ENCODE measurements at places on chromosomes 3 and 15.

GRCh38 chr3:42712688-42713372, 10.2 kb upstream of the HHATL start:
- DNase-seq, result no peak

DNA sequence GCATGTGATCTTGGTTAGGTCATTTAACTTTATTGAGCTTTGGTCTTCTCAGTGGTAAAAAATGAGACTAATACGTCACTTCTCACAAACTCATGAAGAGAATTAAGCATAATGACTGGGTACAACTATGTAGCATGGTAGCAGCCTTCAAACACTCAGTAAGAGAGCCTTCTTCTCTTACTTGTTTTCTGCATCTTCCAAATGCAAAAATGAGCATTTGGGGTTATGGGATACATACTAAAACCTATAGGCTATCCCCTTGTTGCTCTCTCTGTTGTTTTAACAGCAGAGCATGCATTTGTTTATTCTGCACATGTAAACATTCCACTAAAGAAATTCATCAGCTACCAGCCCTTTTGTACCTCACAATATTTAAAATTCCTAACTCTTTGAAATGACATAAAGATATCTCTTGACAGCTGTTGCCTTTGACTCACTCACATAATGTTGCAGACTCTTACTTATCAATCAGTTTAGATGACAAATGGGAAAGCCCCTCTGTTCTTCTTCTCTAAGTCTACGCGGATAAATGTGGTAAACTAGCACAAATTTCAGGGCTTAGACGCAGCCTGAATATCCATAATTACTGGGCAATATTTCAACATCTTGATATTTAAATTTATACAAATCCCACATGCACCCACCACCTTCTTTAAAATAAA, 327.3 kb upstream of the SATB1 start:
- DNase-seq, result no peak

GRCh38 chr15:40006646-40007045, 32.3 kb downstream of the SRP14 start:
- no peak for DNase-seq

DNA sequence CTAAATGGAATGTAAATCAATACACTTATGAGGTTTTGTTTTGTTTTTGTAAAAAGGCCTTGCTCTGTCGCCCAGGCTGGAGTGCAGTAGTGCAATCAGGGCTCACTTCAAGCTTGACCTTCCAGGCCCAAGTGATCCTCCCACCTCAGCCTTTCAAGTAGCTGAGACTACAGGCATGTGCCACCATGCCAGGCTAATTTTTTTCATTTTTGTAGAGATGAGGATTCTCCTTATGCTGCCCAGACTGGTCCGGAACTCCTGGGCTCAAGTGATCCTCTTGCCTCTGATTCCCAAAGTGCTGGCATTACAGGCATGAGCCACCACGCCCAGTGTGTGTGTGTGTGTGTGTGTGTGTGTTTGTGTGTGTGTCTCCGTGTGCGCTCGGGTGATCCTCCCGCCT, 1.3 kb upstream of the TRIP4 start:
- no peak for DNase-seq

DNA sequence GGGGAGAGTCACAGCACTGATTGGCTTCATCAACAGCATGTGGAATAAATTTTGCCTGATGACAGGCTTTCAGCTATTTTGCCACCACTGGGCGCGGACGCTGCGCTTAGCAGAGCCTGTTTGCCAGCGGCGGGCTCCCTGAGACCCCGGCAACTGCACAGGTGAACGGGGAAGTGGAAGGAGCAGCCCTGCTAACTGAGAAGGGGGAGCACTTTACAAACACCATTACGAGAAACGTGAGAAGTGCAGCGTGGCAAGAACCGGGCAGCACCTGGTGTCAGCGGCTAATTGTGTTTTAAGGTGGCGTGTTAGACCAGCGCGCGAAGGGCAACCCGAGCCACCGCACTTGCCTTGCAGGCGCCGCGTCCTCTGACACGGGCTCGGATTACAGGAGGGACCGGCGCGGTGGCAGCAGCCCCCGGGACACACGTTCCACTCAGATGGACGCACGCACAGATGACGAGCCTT, 307.8 kb upstream of the ARRDC4 start:
- peak; percentile 76 for DNase-seq

GRCh38 chr3:31450345-31450744, 82.4 kb upstream of the STT3B start:
- no peak for DNase-seq

DNA sequence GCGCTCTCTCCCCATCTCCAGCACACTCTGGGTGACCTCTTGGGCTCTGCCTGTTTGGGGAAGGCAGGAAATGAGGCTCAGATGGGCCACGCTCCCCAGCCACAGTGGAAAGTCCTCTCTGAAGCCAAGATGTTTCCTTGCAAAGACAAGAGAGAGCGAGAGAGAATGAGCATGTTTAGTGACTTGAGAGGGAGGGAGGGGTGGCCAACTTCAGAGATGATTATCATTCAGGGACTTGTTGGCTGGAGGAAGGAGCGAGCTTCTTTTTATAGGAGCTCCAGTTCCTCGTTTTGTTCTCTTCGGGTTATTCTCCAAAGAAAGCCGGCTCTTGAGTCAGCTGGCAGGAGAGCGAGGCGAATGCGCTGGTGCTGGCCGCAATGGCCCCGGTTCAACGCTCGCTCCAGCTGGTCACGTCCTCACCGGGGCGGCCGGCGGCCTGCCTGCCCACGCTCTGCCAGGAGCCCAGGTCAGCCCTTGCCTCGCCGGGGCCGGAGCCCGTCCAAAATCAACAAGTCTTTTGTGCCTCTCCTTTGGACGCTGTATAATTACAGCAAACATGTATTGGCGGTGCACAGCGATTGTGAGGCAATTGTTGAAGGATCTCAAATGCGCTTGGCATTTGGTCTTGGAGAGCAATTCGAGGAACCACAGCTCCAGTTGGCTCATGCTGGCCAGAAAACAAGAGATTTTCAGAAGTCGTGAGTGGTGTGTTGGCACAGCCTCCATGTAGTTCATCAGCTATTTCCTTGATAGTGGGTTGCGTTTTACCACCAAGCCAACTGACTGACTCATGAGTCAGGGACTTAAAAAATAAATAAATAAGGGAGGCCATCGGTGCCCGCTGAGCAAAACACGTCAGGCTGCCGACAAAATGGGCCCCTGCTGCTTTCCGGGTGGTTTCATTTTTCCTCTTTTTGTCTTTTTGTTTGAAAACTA, 288.6 kb downstream of the UACA start:
- DNase-seq, result no peak

GRCh38 chr3:155096303-155097008, 16.3 kb downstream of the MME start:
- DNase-seq, result no peak

GRCh38 chr3:36416599-36416998, 36.3 kb downstream of the STAC start:
- no peak for DNase-seq

- DNase-seq, result no peak
Measured at GRCh38 chr15:89303986-89304385, 30.6 kb downstream of the POLG start.

- no peak for DNase-seq
Measured at GRCh38 chr3:74624301-74624700, 9.8 kb upstream of the CNTN3 start.

- DNase-seq, result no peak
Measured at GRCh38 chr3:157029365-157029790, 130.6 kb downstream of the CCNL1 start.

GRCh38 chr15:69080295-69081248, 66.1 kb downstream of the NOX5 start:
- DNase-seq, result no peak

DNA sequence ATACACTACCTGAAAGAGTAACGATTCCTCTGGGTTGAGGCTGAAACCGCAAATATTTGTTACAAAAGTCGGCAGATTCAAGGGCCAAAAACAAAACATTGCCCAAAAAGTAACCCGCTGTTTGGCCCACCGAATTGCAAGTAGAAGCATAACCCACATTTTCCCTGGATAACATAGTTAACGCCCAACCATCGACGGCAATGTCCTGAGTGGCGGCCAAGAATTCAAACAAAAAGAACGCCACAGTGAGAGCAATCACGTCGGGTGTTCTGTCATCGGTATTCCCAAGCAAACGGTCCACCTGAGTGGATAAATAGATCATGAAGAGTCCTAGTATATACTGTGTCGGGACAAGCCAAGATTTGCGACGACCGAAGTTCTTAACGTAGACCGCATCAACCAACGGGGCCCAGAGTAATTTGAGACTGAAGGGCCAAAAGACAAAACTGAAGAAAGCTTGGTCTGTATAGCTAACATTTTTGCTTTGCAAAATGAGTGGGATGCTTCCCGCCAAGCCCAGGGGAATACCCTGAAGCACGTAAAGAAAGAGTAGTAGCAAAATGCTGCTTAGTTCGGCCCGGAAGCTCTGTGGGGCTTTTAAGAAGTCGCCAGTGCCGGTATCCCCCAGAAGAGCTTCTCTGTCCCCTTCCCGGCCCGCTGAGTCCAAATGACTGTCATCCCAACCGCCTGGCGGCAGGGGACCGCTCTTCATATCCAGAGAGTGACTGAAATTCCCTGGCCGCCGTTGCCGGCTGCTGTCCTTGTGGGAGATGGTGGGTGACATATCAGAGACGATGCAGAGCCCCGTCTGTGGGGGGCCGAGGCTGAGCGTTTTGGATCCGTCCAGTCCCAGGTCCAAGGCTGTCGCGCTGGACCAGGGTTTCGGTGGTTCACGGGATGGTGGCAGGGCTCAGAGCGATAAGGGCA, 750 bp downstream of the SLC33A1 start:
- peak; percentile 59 for DNase-seq

GRCh38 chr3:161355508-161355907, 15.8 kb downstream of the SPTSSB start:
- DNase-seq, result no peak

DNA sequence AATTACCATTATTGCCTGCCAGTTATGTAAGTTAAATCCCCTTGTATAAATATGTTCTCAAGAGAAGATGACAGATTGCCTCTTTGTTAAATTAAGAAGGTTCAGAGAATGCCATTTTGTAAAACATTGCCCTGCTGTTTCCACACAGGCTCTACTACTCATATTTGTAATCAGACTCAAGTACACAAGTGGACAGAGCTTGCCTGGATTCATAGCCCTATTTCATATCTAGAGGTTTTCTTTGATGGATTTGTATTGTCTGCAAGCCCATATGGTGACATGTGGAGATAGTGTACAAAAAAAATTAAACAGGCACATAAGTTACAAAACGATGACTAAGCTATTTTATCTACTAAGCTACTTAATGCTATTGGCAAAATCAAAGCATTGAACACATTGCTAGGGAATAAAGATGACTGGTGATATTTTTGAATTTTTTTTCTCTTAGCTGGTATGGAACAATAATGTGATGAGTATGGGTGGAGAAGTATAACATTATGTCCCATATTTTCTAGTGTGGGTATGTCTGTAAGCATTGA, 1286.6 kb upstream of the ALCAM start:
- no peak for DNase-seq

DNA sequence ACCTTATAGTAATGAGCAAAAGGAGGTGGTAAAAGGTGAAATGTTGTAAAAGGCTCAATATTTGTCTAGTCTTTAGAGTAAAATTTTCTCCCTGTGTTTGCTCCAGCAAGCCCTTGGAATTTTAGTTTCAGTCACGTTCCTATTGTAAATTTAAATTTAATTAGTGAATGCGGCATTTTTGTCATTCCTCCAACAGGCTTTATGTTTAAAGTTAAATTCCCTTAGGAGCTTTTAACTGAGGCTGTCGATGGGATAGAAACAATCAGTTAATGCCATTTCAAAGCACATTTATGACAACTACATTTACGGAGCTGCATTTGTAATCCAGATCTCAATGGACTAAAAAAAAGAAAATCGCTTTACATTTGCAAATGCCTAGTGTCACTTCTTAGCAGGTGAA, 868 bp upstream of the GADL1 start:
- no peak for DNase-seq

GRCh38 chr3:111315930-111316587, 225.9 kb upstream of the CD96 start:
- no peak for DNase-seq

GRCh38 chr3:10771486-10772270, 44.4 kb upstream of the SLC6A11 start:
- DNase-seq, result no peak

DNA sequence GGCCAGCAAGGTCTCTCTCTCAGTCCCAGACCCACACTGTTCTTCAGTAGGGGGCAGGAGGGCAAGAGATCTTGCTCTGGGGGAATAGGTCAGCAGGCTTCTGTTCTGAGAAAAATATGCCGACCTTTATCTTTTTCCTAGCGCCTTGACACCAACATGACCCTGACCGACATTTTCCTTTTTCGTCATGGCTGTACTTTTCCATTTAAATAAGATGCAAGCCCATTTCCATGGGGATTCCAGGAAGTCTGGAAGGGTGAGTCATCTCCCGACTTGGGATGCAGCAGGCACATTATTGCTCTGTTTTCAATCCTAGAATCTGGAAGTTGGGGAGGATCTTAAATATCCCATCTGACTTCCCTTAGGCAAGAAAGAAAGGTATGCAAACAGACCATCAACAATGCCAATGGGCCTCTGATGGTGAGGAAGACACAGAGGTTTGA, 261.5 kb upstream of the LRTM1 start:
- no peak for DNase-seq

DNA sequence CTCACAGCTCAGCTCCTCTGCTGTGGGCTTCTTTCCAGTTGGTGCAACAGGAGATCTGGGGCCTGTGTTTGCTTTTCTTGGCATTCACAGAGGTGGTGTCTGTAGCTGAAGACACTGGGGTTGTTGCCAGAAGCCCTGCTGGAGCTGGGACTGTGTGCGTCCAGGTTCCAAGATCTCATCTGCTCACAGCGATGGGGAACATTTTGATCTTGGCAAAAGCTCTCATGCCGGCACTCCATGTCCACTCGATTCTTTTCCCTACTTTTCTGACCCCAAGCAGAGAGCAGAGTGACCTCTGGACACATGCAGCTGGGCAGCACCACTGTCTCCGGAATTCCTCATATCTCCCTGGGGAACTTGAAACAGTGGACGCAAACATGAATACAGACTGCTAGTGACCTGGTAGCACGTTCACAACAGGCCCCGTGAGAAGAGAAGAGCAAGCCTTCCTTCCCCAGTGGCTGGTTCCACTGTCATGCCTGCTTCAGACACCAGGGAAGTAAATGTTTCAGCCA, 36.1 kb upstream of the MECOM start:
- DNase-seq, result no peak
